ENCODE measurements at places on chromosomes 2 and 18. TPM values are rescaled to one million over a fixed set of nuclear protein-coding genes. Genes with fewer than 3 reads are reported as not detected.

DNA sequence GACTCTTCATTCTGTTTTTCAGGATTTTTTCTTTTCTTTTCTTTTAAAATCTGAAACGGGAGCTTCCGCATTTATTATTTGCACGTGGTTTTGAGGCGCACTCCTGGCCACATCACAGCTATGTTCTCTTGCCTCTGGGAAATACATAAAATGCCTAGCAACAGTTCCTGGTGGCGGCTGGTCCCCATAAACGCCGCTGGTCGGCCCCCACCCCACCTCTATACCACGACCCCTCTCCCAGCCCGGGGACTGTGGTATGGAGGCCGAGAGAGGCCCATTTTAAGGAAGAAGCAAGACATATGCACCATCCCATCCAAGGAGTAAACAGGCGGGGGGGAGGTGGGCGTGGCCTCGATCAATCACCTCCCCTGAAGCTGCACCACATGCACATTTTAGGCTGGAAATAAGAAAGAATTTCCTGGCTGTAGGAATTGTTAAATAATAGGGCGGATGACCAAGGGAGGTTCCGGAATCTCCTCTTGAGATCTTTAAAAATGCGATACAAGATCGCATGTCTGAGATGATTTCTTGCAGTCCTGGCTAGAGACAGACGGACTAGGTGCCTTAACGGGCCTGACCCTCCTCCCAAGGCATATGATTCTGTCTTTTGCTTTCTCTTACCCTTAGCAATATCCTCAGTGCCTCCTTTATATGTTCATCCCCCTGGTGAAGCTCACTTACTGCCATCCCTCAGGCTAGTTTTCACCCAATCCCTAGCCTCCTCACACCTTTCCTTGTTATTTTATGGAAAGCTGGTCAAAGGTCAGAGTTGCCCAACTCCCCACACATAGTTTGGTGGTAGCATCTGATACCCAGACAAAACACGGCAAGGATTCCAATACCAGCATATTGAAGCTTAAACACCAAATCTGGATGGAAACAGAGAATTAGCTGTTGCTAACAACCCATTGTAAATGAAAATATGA lies 82.4 kb downstream of the BCL2 start:
- no peak for DNase-seq

GRCh38 chr2:101698844-101699754 lies 1.6 kb downstream of the MAP4K4 start:
- DNase-seq, result no peak

GRCh38 chr2:182057002-182057401 lies 71.3 kb downstream of the PPP1R1C start:
- no peak for DNase-seq

NAT8 gene
- not detected for total RNA-seq

GRCh38 chr2:85589982-85590791 lies 5.4 kb upstream of the RNF181 start:
- no peak for DNase-seq

GRCh38 chr2:69203166-69203985 lies 183.7 kb downstream of the GFPT1 start:
- no peak for DNase-seq

CFC1 gene
- not detected for total RNA-seq

DNA sequence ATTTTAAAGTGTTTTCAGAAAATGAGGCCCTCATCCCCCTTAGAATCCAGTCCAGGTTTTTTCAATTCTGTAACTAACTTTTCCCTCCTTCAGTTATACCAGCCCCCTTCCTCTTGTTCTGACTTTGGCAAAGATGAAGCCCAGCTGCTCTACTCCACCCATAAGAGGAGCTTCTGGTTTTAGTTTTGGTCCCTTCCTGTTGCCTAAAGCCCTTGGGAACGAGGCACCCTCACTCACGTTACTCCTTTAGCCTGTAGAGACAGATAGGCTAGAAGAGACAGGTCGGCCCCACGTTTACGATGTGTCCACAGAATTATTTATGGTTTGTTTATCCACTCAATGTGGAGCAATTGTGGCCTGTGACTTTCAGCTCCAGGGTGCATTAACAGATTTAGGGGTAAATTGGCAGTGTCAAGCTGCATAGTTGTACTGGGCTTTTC lies 454.2 kb upstream of the TNP1 start:
- peak; percentile 24 for DNase-seq

DNA sequence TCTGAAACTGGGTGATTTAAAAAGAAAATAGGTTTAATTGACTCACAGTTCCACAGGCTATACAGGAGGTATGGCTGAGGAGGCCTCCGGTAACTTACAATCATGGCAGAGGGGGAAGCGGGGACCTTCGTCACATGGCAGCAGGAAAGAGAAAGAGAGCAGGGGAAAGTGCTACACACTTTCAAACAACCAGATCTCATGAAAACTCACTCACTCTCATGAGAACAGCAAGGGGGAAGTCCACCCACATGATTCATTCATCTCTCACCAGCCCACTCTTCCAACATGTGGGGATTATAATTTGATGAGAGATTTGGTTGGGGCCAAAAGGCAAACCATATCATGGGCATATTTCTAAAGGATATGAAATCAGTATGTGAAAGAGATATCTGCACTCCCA lies 12.0 kb upstream of the ARHGAP15 start:
- DNase-seq, result no peak

- no peak for DNase-seq
These were observed 359.5 kb downstream of the RND3 start for GRCh38 chr2:150127995-150128394.

- DNase-seq, result no peak
These were observed 282.7 kb downstream of the PARD3B start for GRCh38 chr2:204827701-204828590.

DNA sequence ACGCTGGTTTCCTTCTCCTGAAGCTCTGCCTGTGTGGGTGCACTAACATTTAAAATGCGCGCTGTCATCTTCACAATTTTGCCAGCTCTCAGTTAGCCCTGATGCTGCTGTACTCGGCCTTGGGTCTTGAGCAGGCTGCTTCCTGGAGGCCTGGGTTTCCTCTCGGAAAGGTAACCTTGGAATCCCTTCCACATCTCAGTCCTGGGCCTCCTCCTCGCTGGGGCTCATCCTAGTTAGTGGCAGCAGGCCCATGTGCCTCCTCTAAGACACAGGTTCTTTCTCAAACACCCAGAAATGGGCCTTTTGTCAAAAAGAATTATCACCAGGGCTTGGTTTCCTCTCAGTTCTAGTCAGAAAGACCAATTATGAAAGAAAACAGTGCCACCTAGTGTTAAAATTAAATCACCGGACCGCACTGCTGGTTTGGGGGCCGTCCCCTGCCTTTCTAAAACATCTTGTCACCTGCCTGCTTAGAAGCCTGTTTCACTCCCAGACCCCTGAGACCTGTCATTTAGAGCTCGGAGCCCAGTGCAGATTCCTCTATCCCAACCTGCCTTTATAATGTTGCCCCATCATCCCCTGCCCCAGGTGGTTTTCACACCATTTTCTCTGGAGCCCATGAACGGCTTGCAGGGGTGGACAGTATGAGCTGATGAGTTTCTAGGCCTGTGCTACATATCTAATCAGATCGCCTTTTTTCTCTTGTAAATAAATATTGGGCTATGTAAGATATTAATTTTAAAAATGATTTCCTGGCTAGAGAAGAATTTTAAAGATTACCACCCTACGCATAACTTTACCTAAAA lies 42.4 kb downstream of the HK2 start:
- no peak for DNase-seq

GRCh38 chr2:186664385-186665043 lies 29.3 kb upstream of the FAM171B start:
- DNase-seq, result no peak

GRCh38 chr2:171287611-171288010 lies 126.9 kb upstream of the TLK1 start:
- no peak for DNase-seq

GRCh38 chr2:192194265-192194865 lies 368 bp downstream of the TMEFF2 start:
- DNase-seq, result no peak

- DNase-seq, result no peak
These were observed 5.4 kb downstream of the COLEC11 start for GRCh38 chr2:3600256-3600855.

GRCh38 chr2:62631160-62632085 lies 74.1 kb upstream of the EHBP1 start:
- DNase-seq, result no peak

- no peak for DNase-seq
These were observed 53.1 kb downstream of the ADCY3 start for GRCh38 chr2:24866946-24867345.

DNA sequence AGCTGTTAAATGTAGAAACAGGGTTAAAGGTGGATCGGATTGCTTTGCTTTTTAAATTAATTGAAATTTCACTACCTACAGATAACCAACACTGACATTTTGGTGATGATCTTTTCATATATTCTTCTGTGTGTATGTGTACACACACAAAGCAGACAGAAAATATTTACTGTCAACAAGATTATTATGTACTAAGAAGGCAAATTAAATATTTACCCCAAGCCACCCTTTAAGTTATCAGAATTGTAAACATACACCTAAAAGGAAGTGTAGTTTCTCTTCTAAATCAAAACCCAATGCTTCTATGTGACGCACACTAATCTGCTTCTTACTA lies 98.7 kb downstream of the GAREM1 start:
- no peak for DNase-seq

GRCh38 chr2:109268916-109269315 lies 139.9 kb downstream of the SH3RF3 start:
- no peak for DNase-seq

GRCh38 chr2:210899131-210899530 lies 342.7 kb downstream of the CPS1 start:
- no peak for DNase-seq

DNA sequence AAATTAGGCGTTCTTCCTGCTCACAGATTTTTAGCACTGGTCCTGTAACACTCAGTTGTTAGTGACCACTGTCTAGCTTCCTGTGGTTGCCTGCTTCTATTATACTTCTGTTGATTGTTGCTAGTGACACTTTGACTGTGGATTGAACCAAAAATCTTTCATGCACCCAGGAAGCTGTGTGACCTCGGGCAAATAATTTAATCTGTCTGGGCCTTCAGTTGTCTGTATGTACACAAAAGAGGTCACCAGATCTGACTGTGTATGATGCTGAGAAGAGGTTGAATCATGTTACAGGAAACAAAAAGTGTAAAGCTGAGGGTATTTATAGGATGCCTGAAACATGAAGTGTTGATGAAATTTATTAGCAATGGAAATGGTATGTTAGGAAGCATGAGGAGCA lies 12.7 kb downstream of the ICOS start:
- DNase-seq, result no peak

GRCh38 chr2:22756276-22757043 lies 628.5 kb upstream of the KLHL29 start:
- no peak for DNase-seq

GRCh38 chr2:99623613-99624012 lies 133.8 kb upstream of the REV1 start:
- no peak for DNase-seq

SH2D6 gene
- total RNA-seq, result not detected

DNA sequence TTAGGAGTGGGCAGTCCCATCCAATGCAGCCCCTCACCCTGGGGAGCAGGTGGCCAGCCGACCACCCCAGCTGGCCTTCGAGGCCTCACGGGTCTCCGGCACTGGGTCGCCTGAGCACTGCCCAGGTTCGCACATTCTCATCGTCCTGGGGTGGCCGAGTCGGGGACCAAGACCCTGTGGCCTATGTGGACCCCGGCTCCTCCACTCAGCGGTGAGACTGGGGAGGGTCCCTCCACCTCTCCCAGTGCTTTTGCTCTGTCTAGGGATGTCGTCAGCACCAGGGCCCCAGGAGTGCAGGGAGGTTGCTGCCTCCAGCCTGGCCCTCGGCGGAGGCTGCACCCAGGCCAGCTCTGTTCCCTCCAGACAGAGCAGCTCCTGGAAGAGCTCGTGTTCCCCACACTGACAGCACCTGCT lies 89.6 kb downstream of the TPO start:
- DNase-seq, result no peak

DNA sequence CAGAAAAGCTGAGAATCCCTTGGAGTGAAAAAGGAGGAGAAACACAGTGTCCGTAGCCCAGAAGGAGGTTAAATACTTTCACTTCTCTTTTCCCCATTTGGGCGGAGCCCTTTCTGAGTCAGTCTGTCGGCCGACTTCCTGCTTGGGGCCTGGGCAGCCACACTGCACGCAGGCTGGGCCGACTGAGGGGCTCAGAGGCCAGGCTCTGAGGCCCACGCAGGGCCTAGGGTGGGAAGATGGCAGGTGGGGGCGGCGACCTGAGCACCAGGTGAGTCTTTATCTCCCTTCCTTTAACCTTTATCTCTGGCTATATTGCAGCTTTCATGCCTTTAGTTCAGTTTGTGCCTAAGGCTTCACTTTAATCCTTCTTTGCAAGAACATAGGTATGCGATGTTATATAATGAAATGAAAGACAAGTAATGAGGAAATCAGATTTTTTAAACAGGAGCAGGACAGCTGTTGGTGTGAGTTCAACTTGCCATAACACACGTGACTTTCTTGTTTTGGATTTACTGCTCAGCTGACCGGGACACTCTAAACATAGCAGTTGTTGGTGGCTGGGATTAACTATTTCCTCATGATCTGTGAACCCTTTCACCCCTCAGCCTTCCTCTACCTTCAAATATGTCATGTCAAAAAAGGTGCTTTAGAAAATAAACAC lies at the start of gene SP100:
TSS of gene SP100 (plus strand) at position 141 of the 661 bp plus-strand sequence. CDS start at position 237, 96 bp downstream.
- peak; percentile 95 for DNase-seq

DNA sequence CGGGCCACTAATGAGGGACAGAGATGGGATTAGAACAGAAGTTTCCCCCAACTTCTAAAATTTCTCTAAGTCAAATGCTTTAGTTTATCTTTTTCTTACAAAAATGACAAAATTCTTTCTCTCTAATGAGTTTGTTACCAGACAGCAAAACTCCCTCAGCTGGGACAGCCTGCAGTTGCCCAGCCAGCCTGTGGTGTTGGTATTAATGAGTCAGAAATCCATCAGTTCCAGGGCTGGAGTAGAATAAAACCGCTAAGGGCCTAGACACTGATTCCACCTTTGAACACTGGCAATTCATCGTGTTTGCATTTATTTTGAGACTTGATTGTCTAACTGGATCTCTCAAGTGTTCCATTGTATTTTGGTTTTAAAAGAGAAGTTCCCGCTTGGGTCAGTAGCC lies 38.3 kb upstream of the SMAD2 start:
- no peak for DNase-seq

Measured in esophagus muscularis mucosa (tissue), 4 donors.